ENCODE measurements at places on chromosomes 6 and 20.

DNA sequence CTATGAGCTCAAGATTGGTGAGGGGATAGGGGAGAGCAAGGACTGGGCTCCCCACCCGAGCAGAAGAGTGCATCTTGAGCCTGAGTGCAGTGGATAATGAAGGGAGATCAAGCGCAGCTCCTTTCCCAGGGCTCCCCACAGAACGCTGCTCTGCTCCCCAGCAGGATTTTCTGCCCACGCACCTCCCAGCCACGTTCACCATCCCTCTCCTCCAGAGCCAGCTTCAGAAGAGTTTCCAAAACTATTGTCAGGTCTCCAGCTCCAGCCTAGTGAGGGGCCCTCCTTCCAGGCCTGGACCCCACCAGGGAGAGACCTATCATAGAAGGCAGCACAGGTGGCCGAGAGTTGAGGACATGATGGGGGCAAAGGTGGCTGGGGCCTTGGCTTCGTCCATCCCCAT is 34.5 kb downstream of the FOXP4 start:
- no peak for DNase-seq

- no peak for DNase-seq
Observed at GRCh38 chr6:148388521-148388920, 45.9 kb downstream of the SASH1 start.

DNA sequence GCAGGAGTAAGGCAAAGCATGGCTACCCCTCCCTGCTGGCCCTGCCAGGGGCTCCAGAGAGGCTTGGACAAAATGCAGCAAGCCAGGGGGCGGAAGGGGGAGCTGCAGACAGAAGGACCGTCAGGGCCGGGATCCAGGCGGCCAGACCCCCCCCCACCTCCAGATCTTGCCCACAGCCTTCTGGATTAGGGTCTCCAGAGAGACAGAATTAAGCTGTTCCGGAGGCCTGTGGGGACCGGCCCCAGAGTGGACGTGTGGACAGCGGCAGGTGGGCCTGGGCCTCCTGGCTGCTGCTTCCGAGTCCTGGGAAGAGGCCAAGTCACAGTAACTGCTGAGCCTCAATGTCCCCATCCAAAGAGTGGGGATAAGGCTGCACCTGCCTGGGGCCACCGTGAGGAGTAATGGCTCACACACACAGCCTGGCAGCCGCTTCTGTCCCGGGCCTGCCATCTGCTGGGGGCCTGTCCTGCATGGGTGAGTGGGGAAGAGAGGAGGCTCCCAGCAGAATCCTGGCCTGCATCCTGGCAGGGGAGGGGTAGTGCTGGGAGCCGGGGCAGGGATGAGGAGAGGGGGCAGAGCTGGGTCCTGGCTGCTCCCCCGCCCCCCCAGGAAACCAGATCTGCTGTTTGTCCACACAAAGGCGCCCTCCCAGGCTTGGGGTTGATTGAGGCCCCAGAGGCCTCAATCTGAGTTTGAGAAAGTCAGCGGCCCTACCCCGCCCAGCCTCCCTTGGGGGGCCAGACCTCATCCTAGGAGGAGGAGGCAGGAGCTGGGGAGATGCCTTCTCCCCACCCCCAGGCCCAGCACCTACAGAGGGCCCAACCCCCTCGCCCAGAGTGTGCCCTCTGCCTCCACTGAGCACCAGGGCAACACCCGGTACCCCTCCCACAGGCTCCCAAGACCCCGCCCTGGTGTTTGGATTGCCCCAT is 3.9 kb downstream of the LAMA5 start:
- no peak for DNase-seq

GRCh38 chr20:37392441-37393195 is 46.7 kb downstream of the SRC start:
- DNase-seq: peak; percentile 55

DNA sequence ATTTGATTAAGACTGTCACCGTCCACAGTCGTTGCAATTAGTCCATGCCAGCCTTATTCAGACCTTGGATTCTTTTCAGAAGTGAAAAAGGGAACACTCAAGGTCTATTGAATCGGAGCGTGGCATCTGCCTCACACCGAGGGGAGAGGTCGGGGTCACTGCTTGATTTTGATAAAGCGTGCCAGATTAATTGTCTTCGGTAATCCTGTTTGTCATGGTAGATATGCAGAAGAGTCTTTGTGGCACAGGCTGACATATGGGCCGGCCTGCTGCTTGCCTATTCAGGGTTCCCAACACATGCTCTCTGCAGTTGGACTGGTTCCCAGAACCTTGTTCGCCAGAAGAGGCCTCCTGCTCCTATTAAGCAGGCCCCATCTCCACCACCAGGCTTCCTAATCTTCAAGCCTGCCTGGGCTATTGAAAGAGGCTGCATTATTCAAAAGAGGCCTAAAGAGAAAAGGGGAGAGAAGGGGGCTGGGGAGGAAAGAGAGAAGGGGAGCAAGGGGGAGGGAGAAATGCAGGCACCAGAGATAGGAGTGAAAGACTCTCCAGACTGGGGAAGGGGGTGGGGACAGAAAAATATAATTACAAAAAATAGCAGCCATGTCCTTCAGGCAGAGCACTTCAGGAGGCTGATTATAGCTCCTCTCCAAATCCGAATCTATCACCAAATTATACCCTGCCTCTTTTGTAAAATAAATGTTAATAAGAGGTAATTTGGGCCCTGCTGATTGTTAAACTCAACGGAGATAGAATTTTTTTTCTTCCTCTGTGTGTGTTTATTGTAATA is 611.3 kb downstream of the HDGFL1 start:
- peak; percentile 57 for DNase-seq

Data from GM23248 (cell line).